ENCODE measurements at places on chromosomes 2 and 18.

GRCh38 chr2:227774011-227774624 lies 28.4 kb downstream of the SCYGR8 start:
- no peaks in the 10 kb centered on the region for H3K4me1 ChIP-seq
- H3K27me3 ChIP-seq, result peaks cover 2% of the 10 kb centered on the region
- no peak overlapping the region for H3K4me3 ChIP-seq
- H3K27ac ChIP-seq, result no peak overlapping the region

GRCh38 chr2:47198985-47199451 lies 43.9 kb upstream of the STPG4 start:
- no peaks in the 10 kb centered on the region for H3K4me1 ChIP-seq
- DNase-seq, result no peak
- H3K4me3 ChIP-seq, result no peak overlapping the region
- H3K36me3 ChIP-seq, result no peaks in the 10 kb centered on the region
- H3K27me3 ChIP-seq, result no peaks in the 10 kb centered on the region

DNA sequence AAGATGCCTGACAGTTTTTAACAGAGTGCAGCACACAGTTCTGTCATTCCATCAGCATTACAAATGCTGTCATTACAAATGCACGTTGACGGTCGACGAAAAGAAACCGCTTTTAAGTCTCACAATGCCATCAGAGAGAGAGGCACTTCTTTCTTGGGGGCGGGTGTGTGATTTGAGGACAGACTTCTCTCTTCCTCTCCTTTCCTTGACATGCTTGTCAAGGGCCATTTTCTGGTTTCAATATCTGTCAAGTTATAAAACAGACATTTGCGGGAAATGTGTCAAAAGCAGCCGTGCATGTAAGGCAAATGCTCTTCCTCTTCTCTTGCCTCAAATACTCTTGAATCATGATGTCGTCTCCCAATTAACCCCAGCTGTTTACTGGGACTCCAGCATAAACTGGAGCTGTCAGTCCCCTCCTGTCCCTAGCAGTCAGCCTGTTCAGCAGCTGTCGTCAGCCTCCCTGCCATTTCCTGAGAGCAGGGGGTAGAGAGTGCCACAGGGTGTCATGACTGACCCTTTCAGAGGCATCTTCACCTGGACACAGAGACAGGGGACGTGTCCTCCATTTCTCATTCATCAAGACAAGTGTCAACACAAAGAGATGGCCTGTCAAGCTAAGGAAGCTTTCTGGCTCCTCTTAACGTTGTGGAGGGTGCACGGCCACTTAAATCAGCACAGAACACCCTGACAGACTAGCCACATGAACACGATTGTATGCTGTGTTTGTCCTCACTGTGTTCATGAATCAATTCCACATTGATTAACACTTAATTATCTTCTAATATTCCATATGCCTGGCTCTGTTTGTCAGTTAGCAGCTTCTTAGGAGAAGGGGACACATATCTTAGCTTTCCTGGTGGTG lies 305.4 kb upstream of the RAB6C start:
- no peak overlapping the region for H3K4me3 ChIP-seq
- no peak overlapping the region for H3K27ac ChIP-seq
- no peak for DNase-seq
- no peaks in the 10 kb centered on the region for H3K36me3 ChIP-seq
- peaks cover 6% of the 10 kb centered on the region for H3K27me3 ChIP-seq

DNA sequence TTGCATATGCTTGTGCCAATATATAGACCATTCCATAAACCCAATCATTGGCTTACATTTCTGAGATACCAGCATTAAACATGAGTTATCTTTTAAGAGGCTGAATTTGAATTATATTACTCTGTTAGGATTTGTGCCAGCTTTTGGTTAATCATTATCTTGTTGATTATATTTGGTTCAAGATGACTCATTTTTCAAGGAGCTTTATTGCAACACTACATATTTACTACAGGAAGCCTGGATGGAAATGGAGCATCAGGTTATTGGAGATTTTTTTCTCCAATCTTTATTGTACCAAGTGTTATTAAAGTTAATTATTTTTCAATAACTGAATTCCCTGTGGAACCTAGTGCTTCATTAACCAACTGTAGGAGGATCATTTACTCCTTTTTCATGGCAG lies 26.4 kb downstream of the EML4 start:
- H3K27me3 ChIP-seq, result no peaks in the 10 kb centered on the region
- no peaks in the 10 kb centered on the region for H3K36me3 ChIP-seq
- no peak overlapping the region for H3K4me3 ChIP-seq
- H3K27ac ChIP-seq, result no peak overlapping the region
- peaks cover 43% of the 10 kb centered on the region for H3K4me1 ChIP-seq

DNA sequence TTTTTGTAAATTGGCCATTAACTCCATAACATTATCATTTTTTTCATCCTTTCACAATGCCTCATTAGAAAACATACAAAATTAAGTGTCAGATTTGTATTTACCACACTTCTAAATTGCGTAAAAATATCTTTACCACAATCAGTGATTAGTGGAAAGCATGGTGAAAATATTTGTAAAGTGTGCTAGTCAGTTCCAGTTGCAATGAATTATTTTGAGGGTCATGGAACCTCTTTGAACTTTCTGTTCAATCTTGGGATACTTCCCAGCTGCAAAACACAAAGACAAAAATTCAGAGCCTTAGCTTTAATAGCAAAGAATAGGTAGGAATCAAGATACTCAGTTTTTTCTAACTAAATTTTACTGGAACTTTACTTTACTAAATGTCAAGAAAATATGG lies 4.0 kb upstream of the COL3A1 start:
- H3K36me3 ChIP-seq, result no peaks in the 10 kb centered on the region
- DNase-seq, result no peak
- no peak overlapping the region for H3K27ac ChIP-seq
- H3K4me1 ChIP-seq, result no peaks in the 10 kb centered on the region
- H3K27me3 ChIP-seq, result no peaks in the 10 kb centered on the region

DNA sequence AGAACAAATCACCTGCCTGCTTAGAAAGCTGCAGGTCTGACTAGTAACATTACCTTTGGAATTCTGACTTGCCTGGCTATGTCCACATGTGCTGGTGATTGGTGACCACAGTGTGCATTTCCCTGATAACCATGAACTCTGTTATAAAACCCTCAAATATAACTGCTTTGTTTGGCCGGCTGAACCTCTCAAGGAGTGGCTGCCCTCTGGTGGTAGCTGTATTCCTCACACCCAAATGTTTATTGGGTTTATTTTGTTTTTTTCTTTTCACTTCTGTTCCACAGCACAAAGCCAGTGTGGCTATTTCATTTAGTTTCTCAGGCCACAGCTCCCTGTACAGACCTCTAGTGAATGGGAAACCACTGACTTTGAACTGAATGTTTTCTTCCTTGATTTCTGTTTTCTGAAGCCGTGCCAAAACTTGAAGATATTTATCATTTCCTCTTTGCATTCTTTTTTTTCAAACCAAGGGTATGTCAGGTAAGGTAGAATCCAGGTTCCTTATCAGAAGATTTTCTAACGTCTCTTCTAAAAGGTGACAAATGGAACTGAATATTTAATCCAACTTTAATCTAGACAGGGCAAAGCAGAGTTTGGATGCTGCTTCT lies 549.0 kb upstream of the VRK2 start:
- H3K36me3 ChIP-seq, result no peaks in the 10 kb centered on the region
- no peaks in the 10 kb centered on the region for H3K4me1 ChIP-seq
- no peak overlapping the region for H3K27ac ChIP-seq
- no peaks in the 10 kb centered on the region for H3K27me3 ChIP-seq
- no peak for DNase-seq

- no peak overlapping the region for H3K27ac ChIP-seq
- no peak overlapping the region for H3K4me3 ChIP-seq
- H3K27me3 ChIP-seq, result no peaks in the 10 kb centered on the region
- no peaks in the 10 kb centered on the region for H3K36me3 ChIP-seq
- no peak for DNase-seq
- peaks cover 2% of the 10 kb centered on the region for H3K4me1 ChIP-seq
Measured at GRCh38 chr2:189258616-189259365, 79.2 kb upstream of the COL5A2 start.

- H3K4me1 ChIP-seq, result no peaks in the 10 kb centered on the region
- H3K36me3 ChIP-seq, result no peaks in the 10 kb centered on the region
- no peak overlapping the region for H3K27ac ChIP-seq
- H3K4me3 ChIP-seq, result no peak overlapping the region
- DNase-seq, result no peak
Measured at GRCh38 chr18:59787998-59788790, 91.0 kb upstream of the CCBE1 start.

GRCh38 chr2:218286570-218287459 lies 5.5 kb downstream of the TMBIM1 start:
- peaks cover 10% of the 10 kb centered on the region for H3K36me3 ChIP-seq
- peaks cover 100% of the 10 kb centered on the region for H3K4me1 ChIP-seq
- H3K27ac ChIP-seq, result peak overlapping the region; percentile 99
- DNase-seq, result peak; percentile 72
- H3K4me3 ChIP-seq, result peak overlapping the region; percentile 72
- H3K27me3 ChIP-seq, result no peaks in the 10 kb centered on the region

- H3K4me3 ChIP-seq, result no peak overlapping the region
- H3K27me3 ChIP-seq, result no peaks in the 10 kb centered on the region
- H3K4me1 ChIP-seq, result no peaks in the 10 kb centered on the region
- no peak for DNase-seq
- no peak overlapping the region for H3K27ac ChIP-seq
Measured at GRCh38 chr2:208329485-208329884, 63.4 kb downstream of the PIKFYVE start.

DNA sequence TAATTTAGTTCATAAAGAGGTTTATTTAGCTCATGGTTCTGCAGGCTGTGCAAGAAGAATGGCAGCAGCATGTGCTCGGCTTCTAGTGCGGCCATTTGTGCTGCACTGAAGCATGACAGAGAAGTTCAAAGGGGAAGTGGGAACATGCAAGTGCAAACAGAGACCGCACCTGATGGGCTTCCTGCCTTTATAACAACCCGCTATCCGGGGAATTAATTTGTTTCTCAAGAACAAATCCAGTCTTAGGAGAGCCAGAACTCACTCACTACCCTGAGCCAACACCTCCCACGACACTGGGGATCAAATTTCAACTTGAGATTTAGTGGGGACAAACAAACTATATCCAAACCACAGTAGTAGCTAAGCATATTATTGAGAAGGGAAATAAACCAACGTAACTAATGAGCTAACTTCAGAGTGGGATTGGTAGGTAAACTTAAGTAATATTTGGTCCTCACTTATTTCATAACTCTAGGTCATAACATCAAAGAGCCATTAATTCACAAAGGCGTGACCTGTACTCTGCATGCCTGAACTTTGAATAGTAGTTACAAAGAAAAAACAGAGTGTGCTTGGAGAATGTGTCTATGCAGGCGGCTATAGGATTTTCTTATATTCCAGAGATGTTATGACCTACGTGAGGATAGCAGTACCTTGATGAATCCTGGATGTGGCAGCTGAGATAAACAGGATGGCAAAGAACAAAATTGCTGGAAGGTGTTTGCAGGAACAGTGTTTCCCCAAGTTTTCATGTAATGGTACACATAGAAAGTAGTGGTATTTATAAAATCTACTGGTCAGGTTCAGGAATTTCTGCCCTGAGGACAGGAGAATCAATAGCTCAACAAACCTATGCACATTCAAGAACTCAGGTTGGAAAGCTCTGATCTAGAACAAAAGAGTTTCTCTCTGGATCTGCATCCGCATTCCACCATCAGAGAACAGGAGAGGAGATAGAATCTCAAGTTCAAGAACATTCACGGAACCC lies 845.9 kb upstream of the ID2 start:
- H3K4me1 ChIP-seq, result peaks cover 2% of the 10 kb centered on the region
- no peak overlapping the region for H3K4me3 ChIP-seq
- no peaks in the 10 kb centered on the region for H3K36me3 ChIP-seq
- no peak overlapping the region for H3K27ac ChIP-seq
- DNase-seq, result peak; percentile 23

DNA sequence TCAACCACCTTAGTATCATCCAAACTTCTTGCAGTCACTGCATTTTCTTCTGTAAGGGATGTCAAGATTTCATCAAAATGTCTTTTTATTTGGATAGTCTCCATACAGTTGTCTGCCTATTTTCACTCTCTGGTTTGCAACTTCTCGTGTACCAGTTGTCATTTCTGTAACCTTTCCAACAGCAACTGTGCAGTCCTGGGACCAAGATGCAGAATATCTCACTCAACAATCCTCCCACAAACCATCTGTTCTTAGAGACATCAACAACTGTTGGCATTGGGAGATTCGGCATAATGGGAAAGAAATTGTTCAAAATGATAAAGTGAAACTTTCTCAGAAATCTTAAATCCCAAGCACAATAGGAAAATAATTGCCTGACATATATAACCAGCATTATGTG lies 933.6 kb upstream of the SLC39A10 start:
- no peaks in the 10 kb centered on the region for H3K4me1 ChIP-seq
- H3K27ac ChIP-seq, result no peak overlapping the region
- H3K36me3 ChIP-seq, result no peaks in the 10 kb centered on the region
- no peaks in the 10 kb centered on the region for H3K27me3 ChIP-seq
- no peak for DNase-seq

DNA sequence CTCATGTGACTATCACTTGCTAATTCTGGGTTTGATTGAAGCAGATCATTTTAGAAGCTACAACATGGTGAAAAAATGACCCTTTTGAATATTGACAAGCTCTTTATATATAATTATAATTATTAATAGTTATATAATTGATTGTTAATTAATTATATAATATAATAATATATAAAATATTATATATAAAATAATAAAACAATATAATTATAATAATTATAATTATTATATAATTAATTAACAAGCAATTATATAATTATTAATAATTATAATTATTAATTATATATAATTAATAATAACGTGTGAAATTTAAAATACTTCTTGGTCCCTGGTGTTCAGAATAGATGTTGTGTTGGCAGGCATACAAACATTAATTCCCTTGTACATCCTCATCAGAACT lies 404.1 kb upstream of the CDH19 start:
- no peaks in the 10 kb centered on the region for H3K36me3 ChIP-seq
- H3K27ac ChIP-seq, result no peak overlapping the region
- H3K27me3 ChIP-seq, result no peaks in the 10 kb centered on the region
- no peak overlapping the region for H3K4me3 ChIP-seq
- no peaks in the 10 kb centered on the region for H3K4me1 ChIP-seq

- H3K36me3 ChIP-seq, result no peaks in the 10 kb centered on the region
- H3K27me3 ChIP-seq, result no peaks in the 10 kb centered on the region
- H3K27ac ChIP-seq, result no peak overlapping the region
- no peak overlapping the region for H3K4me3 ChIP-seq
Measured at GRCh38 chr18:32255570-32255969, 65.7 kb downstream of the MEP1B start.

DNA sequence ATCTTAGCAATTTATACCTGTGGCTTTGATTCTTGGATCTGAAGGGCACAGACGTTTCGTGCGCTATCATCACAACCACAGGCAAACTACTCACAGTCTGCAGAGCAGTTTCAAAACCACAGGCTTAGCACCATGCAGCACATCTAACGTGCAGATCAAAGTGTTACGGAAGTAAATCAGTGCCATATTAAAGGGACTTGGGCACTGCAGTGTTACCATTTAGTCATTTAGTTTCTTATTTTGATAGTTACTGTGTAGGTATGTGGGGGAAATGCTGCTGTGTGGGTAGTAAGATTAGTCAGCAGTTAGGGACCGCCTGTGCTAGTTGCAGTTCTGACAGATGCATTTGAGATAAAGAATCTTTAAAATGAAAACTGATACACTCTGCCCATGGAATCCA lies 384.0 kb downstream of the NBAS start:
- no peaks in the 10 kb centered on the region for H3K27me3 ChIP-seq
- peaks cover 17% of the 10 kb centered on the region for H3K4me1 ChIP-seq
- DNase-seq, result peak; percentile 40

GRCh38 chr18:59148192-59148591 lies 8.5 kb downstream of the SEC11C start:
- no peaks in the 10 kb centered on the region for H3K27me3 ChIP-seq
- H3K36me3 ChIP-seq, result peaks cover 32% of the 10 kb centered on the region
- no peak overlapping the region for H3K27ac ChIP-seq
- H3K4me3 ChIP-seq, result no peak overlapping the region
- DNase-seq, result no peak
